Motor neuron (in vitro differentiated cells): ENCODE measurements at places on chromosomes 6 and 20. TPM values are rescaled to one million over a fixed set of nuclear protein-coding genes. Genes with fewer than 3 reads are reported as not detected.

DNA sequence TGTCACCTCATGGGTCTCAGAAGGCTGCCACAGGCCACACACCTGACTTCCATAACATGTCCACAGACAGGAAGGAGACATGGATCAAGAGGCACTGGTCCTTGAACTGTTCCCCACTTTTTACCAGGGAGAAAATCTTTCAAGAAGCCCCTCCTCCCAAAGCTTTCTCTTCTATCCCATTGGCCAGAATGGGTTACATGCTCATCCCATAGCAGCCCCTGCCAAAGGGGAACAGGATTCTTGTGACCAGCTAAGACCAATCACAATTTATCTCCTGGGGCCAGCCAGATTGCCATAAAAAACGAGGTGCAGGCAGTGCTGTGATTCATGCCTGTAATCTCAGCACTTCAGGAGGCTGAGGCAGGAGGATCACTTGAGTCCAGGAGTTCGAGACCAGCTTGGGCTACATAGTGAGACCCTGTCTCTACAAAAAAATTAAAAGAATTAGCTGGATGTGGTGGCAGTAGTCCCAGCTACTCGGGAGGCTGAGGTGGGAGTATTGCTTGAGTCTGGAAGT is 59.4 kb downstream of the TMEM242 start:
- ATAC-seq = no peak

The PGC gene
- 0.95 and 2.1 TPM in 2 replicates for total RNA-seq

DNA sequence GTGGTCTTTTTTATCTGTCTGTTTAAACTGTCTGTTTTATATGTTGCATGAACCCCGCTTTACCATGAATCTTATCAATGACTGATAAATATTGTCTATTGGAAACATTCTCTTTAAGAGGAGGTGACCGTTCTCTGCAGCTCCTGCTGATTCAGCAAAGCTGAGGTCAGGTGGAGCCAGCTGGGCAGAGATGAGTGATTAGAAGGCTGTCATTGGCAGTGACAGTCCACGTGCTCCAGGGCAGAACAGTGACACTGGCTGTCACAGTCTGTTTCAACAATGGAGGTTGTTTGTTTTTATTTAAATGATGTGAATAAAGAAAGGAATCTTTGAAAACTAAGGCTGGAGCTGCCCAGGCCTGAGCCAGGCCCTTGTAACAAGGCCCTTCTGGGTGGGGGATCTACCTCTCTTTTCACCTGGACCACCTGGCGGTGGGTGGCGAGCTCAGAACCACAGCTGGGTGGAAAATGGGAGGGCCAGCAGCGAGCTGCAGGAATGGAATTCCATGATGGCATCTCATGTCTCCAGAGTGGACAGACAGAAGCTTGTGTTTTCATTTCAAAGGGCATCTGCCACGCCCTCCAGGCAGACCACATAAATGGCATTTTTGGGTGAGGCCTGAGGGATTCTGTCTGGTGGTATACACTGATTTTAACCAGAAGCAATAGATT is 12.6 kb downstream of the SYNJ2 start:
- peak; percentile 93 for ATAC-seq

GRCh38 chr6:142913511-142914047 is 31.4 kb downstream of the HIVEP2 start:
- no peak for ATAC-seq

GRCh38 chr6:116529466-116530290 is 15.8 kb downstream of the TRAPPC3L start:
- no peak for ATAC-seq

DNA sequence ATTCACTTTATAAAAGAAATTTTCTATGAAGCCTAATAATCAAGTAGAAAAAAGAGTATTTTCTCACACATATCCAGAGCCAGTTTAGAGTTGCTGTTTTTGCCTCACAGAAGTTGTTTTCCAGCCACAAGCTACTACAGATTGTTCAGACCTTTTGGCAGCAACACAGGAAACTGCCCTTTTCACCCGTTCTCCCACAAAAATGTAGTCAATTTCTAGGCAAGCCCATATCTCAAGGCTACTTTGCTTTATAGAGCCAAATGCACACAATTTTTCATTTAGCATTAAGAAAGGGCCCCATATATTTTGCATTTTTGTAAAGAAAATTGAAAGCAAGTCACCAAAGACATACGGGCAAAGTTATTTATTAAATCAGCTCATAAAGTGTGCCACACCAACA is 49.5 kb downstream of the EPB41L2 start:
- ATAC-seq = no peak

The LTB gene
- total RNA-seq = not detected in 2 replicates

- ATAC-seq = no peak
Observed at GRCh38 chr6:128036808-128037570, 136.1 kb upstream of the THEMIS start.

- no peak for ATAC-seq
Observed at GRCh38 chr6:54515713-54516112, 207.5 kb downstream of the TINAG start.

DNA sequence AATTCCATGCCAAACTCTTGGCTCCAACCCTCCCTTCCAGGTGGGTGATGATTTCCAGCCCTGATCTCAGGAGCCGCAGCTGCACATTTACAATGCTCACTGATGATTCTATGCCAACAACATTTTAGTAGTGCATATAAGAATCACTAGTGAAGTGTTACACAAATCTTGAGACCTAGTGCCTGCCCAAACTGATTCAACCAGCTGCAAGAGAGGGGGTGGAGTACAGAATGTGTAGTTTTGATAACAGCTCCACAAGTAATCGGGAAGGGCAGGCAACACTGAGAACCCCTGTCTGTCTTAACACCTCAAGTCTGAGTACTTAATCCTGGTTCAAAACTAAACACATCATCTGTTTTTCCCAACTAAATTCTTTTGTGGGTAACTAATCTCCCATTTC is 91.7 kb downstream of the PRDM1 start:
- no peak for ATAC-seq

DNA sequence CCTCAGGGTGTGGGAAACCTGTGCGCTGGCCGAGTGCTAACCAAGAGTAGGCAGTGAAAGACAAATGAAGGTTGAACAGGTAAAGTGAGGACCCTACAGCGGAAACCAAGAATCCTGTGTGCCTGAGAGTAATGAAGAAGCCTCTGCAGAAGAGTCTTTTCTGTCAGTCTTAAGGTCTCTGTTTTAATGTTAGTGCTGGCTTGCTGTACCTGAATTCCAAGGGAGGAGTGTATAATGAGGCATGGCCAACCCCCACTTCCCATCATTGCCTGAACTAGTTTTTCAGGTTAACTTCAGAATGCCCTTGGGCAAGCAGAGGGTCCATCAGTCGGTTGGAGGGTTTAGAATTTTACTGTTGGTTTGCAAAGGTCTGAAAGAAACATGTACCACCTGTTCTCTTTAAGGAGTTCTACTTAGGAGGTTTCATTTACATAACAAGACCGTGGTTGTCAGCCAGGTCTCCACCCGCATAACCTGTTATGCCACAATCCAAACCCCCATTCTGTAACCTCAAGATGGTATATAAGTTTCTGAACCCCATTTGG is 589 bp upstream of the PDCD2 start:
- no peak for ATAC-seq

DNA sequence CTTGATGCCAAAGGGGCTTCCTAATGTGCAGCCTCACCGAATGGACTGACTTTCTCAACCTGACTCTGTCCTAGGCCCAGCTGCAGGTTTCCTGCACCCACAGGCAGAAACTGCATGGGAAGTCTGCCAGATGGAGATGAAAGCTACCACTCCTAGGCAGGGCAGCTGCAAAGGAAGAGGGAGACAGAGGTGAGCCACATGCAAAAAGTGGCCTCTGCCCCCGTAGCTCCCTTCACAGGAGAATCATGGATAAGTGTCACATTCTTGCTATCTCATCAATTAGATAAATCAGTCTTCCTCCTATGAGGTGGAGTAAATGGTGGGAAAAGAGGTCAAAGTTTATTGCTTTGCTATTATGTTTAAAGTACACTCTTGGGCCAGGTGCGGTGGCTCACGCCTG is 191.3 kb downstream of the ALDH8A1 start:
- no peak for ATAC-seq

DNA sequence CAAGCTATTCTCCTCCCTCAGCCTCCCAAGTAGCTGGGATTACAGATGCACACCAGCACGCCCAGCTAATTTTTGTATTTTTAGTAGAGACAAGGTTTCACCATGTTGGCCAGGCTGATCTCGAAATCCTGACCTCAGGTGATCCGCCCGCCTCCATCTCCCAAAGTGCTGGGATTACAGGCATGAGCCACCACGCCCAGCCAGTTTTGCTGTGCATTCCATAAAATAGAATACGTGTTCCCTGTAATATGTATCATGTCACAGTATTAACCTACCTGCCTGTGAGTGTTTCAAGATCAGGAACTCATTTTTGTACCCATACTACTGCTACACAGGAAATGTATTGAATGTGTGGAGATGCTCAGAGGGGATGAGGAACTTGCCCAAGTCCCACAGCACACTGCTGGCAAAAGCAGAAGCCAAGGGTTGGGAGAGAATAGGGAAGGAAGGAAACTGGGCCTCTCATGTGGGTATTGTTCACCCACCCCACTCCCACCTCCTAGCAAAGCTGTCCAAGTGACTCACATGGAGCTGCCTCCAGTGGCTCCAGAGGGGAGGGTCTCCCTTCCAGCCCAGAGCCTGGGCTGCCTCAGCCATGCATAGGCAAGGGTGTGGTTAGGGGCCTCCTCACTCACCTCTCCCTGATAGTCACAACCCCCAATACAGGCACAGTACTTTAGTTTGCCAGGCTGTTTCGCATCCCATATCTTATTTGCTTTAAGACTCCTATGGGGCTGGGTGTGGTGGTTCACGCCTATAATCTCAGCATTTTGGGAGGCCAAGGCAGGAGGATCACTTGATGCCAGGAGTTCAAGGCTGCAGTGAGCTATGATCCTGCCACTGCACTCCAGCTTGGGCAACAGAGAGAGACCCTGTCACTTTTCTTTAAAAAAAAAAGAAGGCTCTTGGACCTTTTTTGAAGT is 9.4 kb downstream of the HM13 start:
- ATAC-seq = peak; percentile 65

DNA sequence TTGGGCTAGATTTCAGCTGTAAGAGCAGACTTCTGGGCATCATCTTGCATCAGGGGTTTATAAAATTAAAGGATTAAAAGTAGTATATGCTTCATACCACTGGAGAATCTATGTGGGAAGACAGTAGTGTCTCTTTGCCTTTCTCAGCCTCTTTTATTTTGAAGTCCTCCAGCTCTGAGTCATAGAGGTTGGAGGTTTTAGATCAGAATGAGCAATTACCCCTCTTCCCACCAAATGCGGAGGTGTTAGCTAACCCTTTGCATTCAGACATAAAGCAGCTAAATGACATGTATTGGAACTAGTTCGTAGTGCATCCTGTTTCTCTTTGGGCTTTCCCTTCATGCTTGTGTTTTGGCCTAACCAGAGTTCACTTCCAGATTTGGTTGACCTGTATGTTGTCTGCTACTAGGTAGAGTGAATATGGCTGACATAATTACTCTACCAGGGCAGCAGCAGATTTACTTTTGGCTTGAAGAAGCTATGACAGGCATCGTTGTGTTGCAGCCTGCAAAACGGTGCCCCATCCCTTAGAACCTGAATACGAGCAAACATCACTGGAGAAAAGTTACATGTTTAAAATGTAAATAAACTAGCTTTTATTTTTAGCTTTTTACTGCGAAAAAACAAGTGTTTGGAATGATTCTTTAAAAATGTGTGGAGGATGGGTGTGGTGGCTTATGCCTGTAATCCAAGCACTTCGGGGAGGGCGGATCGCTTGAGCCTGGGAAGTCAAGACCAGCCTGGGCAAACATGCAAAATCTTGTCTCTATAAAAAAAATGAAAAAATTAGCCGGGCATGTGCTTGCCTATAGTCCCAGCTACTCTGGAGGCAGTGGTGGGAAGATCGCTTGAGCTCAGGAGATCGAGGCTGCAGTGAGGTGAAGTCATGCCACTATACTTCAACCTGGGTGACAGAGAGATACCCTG is 82.2 kb downstream of the MYO6 start:
- ATAC-seq = no peak

The CD83 gene
- 15.0 and 16.7 TPM in 2 replicates for total RNA-seq

The PTCRA gene
- total RNA-seq = not detected in 2 replicates

GRCh38 chr20:46214824-46215488 is 93.3 kb downstream of the CDH22 start:
- ATAC-seq = peak; percentile 31

DNA sequence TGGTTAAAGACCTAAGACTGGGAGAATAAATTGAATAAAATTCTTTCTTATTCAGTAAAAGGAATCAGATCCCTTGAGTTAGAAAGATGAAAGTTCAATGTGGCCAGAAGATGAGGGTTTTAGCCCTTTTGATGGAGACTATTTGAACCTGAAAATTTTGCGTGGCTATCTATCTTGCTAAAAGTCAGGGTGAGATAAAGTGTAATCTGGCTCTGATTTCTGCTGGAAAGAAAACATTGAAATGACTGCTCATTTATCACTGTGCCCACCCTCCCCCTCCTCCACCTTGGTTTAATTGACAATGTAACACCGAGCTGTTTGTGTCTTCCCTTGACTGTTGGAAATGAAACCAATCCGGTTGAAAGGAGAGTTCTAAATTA is 32.9 kb upstream of the TCF21 start:
- ATAC-seq = no peak

DNA sequence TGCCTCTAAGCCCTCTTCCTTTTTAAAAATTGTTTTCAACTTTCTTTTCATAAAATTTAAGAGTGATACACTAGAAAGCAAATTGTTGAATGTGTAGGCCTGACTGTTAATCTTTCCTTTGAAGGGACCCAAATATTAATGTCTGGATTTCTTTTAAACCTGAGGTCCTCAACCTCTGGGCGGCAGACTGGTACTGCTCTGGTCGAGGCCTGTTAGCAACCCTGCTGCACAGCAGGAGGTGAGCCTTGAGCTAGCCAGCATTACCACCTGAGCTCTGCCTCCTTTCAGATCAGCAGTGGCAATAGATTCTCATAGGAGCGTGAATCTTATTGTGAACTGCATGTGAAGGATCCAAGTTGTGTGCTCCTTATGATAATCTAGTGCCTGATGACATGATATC is 191.2 kb downstream of the MANEA start:
- ATAC-seq = no peak

- no peak for ATAC-seq
Observed at GRCh38 chr6:72857791-72858585, 236.1 kb downstream of the KCNQ5 start.
